Vagina (tissue), 2 donors: ENCODE measurements at places on chromosomes 7 and 10. TPM values are rescaled to one million over a fixed set of nuclear protein-coding genes. Genes with fewer than 3 reads are reported as not detected.

The RSU1 gene
- 50.3 TPM for total RNA-seq

The C10orf67 gene
- not detected for total RNA-seq

The FGF8 gene
- not detected for total RNA-seq

The GHRHR gene
- total RNA-seq = not detected

The CTNNA3 gene
- total RNA-seq = 0.98 TPM

The CLDN3 gene
- total RNA-seq = not detected

The CEP55 gene
- 3.2 TPM for total RNA-seq

The DIP2C gene
- total RNA-seq = 18.4 TPM

The CAMK1D gene
- 12.8 TPM for total RNA-seq

The FKBP6 gene
- not detected for total RNA-seq

The EZH2 gene
- 7.9 TPM for total RNA-seq

The ZC3HAV1L gene
- total RNA-seq = 55.7 TPM

The GRID2IP gene
- not detected for total RNA-seq

The SMKR1 gene
- total RNA-seq = not detected

The ITIH2 gene
- not detected for total RNA-seq

The CHN2 gene
- total RNA-seq = 11.0 TPM

The MYPN gene
- not detected for total RNA-seq

The PSD gene
- total RNA-seq = 6.4 TPM

The C10orf95 gene
- total RNA-seq = not detected

The MYL10 gene
- not detected for total RNA-seq

The TDRD1 gene
- total RNA-seq = not detected

The FEZF1 gene
- total RNA-seq = not detected

The OR2A5 gene
- total RNA-seq = not detected

The ZNF680 gene
- total RNA-seq = 22.1 TPM

The PRPS1L1 gene
- not detected for total RNA-seq

The TUBB8 gene
- total RNA-seq = not detected

The KCNH2 gene
- total RNA-seq = 6.4 TPM

The CALN1 gene
- 6.9 TPM for total RNA-seq
